ENCODE measurements at places on chromosomes 6 and 20.

GRCh38 chr6:88143421-88144157 lies 22.6 kb downstream of the CNR1 start:
- DNase-seq, result no peak

DNA sequence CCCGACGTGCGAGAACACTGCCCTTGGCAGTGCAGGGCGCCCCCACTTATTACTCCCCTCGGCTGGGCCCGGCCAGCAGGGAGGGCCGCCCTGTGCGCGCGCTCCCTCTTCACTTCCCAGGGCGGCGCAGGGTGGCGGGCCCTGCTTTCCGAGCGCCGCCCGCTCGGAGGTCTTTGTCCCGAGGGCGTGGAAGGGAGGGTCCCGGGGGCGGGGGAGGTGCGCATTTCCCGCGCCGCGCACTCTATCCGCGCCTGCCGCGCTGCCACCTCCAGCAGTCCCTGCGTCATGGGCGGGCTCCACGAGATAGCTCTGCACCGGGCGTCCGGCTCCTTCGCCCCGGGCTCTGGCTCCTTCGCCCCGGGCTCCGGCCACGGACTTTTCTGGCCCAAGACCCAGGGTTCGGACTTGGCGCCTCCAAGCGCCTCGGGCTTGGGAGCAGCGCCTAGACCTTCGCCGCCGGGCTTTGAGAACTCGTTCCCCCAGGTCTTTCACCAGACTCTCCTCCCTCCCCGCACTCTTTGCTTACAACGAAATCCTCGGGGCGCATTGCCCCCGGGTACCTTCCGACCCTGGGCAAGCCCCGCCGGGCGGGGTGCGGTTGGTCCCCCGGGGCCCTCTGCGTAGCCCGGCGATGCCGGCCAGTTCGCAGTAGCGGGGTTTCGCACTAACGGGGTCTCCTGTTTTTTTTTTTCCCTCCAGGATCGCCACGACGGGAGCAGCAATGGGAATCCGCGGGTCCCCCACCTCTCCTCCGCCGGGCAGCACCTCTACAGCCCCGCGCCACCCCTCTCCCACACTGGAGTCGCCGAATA lies 1.6 kb downstream of the TFAP2C start:
- peak; percentile 71 for DNase-seq

GRCh38 chr6:145811741-145812140 lies 2.9 kb downstream of the FBXO30 start:
- DNase-seq, result no peak

DNA sequence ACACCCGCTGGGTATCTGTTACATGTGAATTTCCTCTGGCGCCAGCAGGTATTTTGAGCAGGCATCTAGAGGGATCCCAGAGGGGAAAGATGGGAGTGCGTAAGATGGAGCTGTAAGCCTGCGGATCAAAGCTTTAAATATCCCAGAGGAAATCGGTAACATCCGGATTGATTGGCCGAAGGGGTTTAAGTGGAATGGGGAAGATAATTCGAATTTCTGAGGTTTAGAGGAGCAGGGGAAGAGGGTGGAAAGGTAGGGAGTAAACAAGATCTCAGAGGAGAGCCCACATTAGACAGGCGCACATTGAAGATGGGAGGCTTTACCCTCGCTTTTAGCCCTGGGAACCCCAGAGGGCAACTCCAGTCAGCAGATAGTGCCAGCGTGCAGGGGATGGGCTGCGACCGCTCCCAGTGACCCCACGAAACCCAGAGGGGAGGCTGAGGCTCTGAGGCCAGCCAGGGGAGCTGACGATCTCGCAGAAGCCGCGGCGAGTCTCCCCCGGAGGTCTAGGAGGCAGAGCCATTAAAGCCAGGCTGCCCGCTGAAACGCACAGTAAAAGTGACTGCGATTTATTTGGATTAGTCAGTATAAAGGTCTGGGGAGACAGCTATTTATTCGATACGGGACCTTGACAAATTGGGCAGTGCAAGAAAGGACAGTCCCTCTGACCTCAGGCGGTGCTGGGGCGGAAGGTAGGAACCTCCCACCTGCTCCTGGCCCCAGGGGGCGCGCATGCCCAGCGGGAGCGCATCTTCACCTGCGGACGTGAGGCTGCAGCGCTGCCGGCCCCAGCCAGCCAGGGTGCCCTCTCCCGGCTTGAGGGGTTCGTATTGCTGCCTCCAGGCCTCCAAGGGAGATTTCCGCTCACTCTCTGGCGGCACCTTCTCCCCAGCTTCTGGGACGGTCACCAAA lies 34.3 kb upstream of the TCF21 start:
- no peak for DNase-seq

DNA sequence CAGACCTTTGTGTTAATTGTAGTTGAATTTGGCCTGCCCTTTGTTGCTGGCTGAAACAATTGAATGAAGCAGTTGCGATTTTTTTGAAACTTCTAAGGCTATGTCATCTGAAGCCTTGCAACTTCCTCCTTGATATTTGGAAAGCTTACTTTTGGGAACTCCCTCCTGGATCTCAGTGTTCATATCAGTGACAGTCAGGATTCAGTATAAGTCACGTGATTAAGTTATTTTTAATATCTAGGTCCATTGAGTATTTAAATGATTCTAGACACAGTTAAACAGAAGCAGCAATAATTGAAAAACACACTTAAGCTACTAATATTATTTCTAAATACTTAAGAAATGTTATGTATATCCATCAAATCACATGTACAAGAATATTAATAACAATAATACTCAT lies 951.3 kb downstream of the GRIK2 start:
- no peak for DNase-seq

- DNase-seq, result no peak
These were observed 14.7 kb upstream of the CHD6 start for GRCh38 chr20:41632896-41633295.

- no peak for DNase-seq
These were observed 19.8 kb upstream of the TREM1 start for GRCh38 chr6:41306187-41306854.
